ENCODE measurements at places on chromosomes 16 and 17.

- no peak for DNase-seq
Observed at GRCh38 chr17:8935191-8935590, 30.3 kb downstream of the PIK3R5 start.

GRCh38 chr16:50207652-50208051, 54.5 kb downstream of the TENT4B start:
- DNase-seq, result no peak

DNA sequence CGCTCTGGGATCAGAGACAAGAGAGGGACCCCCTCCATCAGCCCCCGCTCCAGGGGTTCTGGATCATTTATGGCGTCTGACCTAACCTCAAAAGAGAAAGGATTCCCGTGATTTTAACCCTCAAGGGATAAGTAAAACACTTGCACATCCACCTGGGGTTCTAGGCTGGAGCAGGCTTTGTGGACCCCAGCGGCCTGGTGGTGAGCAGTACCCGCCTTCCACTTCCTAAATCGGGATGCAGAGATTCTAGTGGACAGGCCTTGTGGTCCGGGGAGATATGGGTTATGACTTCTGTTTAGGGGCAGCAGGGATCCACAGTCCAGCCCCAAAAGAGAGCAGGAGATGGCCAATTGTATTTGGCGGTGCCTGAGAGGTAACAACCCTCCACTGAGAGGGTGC, 684 bp upstream of the PITPNM3 start:
- DNase-seq, result no peak

DNA sequence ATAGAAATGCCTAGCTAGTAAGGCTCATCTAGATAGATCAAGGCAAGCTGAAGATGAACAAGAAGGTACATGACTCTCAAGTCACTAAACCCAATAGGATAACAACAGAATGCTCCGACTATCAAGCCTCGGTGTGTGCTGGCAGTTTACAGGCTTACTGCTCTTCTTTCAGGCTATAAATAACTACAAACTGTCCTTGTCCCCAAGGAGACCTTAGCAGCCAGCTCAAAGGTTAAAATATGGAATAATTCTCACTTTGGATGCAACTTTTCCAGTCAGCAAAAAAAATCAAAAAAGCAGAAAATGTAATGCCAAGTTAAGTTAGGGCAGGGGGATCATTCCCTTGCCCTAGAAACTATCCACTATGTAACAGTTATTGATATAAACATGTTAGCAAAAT, 44.6 kb downstream of the SPOP start:
- DNase-seq, result no peak

GRCh38 chr16:79412783-79413225, 187.7 kb downstream of the MAF start:
- no peak for DNase-seq
